ENCODE measurements at places on chromosomes 1 and 21. TPM values are rescaled to one million over a fixed set of nuclear protein-coding genes. Genes with fewer than 3 reads are reported as not detected.

The CR2 gene
- total RNA-seq: not detected

The ACTRT2 gene
- total RNA-seq: not detected

The RRP1B gene
- total RNA-seq: 20.5 TPM

The TNFAIP8L2 gene
- total RNA-seq: 6.1 TPM

The SH2D1B gene
- total RNA-seq: not detected

The KCNAB2 gene
- 7.7 TPM for total RNA-seq

The DNALI1 gene
- 10.7 TPM for total RNA-seq

The MARK1 gene
- total RNA-seq: 10.5 TPM

The RHD gene
- not detected for total RNA-seq

- no peaks in the 10 kb centered on the region for H3K27me3 ChIP-seq
- DNase-seq: no peak
- H3K27ac ChIP-seq: no peak overlapping the region
- no peak overlapping the region for H3K4me3 ChIP-seq
- no peaks in the 10 kb centered on the region for H3K4me1 ChIP-seq
Observed at GRCh38 chr1:97186381-97186780, 464.8 kb downstream of the PTBP2 start.

DNA sequence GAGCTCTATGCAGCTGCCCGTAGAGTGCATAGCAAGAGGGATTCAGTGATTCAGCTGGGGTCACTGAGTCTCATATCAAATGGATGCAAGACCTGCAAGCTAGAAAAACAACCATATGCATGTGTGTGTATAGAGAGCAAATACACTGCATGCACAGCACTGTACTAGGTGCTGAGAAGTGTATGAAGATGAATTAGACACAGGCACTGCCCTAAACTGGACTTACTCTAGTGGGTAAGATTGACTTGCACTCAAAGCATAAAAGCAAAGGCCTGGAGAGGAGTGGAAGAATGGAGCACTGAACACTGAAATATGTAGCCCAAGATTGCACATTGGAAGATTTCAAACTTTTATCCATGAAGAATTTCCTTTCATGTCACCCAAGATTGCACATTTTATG is 5.5 kb upstream of the GBP1 start:
- peak overlapping the region; percentile 5 for H3K4me3 ChIP-seq
- H3K27ac ChIP-seq: peak overlapping the region; percentile 47
- H3K36me3 ChIP-seq: no peaks in the 10 kb centered on the region

DNA sequence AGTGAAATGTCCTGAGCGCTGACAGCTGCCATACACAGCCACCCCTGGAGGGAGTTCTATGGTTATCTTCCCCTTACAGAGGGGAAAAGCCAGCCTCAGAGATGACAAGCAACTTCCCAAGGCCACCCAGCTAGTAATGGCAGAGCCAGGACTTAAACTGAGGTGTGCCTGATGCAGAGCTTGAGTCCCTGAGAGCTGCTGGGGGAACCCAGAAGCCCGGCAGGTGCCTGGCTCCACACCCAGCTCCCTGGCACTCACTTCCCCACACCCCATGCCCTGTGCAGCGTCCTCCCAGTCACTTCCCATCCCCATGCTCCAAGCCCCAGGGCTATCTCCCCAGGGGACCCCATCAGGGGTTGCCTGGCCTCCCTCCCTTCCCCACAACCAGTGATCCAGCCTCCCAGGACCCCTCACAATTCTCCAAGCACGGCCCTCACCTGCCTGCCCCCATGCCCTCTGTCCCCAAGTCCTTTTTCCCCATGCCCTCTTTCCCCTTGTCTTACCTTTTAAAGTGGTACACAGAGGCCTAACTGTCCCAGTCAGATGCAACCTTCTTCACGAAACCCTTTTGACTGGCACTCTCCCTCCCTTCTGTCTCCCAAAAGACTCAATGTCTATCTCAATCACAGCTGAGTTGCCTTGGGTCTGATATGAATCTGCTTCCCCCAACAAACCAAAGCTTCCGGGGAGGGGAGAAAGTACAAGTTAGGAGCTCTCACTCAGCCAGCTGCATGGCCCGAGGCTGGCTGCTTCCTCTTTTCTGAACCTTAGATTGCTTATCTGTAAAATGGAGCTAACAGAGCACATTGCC is 39.8 kb upstream of the LRP8 start:
- no peak overlapping the region for H3K4me3 ChIP-seq
- H3K36me3 ChIP-seq: no peaks in the 10 kb centered on the region
- H3K4me1 ChIP-seq: no peaks in the 10 kb centered on the region
- DNase-seq: no peak

GRCh38 chr1:18482721-18483425 is 2.1 kb downstream of the KLHDC7A start:
- no peak overlapping the region for H3K27ac ChIP-seq
- H3K4me1 ChIP-seq: peaks cover 11% of the 10 kb centered on the region
- no peak for DNase-seq
- no peak overlapping the region for H3K4me3 ChIP-seq
- no peaks in the 10 kb centered on the region for H3K27me3 ChIP-seq
- no peaks in the 10 kb centered on the region for H3K36me3 ChIP-seq

DNA sequence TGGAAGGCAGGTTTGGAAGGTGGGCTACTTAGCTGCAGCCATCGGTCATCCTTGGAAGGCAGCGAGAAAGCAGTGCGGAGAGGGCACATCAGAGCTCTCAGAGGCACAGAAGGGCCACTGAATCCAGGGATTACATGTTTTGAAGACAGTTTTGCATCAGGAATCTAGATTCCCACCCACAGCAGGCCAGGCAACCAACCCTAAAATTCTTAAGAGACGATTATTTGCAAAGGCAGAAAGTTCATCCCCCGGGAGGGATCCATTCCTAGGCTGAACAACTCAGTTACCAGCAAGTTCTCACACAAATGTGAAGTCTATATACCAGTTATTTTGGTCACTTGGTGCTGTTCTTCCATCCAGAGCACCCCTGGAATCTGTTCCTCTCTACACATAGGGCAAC is 457.3 kb upstream of the VAMP3 start:
- no peaks in the 10 kb centered on the region for H3K27me3 ChIP-seq
- no peaks in the 10 kb centered on the region for H3K36me3 ChIP-seq
- H3K4me1 ChIP-seq: no peaks in the 10 kb centered on the region
- H3K4me3 ChIP-seq: no peak overlapping the region

DNA sequence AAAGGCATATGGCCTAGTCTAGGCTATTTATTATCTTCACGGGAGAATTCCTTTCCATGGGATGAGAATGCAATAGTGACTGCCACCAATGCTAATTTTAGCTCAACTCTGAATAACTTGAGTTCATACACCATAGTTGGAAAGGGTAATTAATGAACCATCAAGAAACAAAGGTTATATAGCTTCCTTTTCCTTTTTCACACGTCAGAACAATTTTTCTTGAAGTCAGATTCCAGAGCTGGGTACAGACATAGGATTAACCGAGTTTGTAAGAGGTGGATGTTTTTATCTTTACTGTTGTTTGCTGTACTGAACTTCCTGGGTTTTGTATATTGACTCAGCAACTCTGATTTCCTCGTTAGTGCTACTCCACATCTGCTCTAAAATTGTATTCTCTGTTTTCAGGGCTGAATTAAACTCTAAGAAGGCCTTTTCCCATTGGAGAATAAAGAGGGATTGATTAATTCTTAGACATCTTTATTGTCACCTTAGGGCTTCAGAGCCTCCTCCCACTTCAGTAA is 262.0 kb downstream of the NUF2 start:
- DNase-seq: no peak
- no peaks in the 10 kb centered on the region for H3K36me3 ChIP-seq
- H3K27ac ChIP-seq: no peak overlapping the region
- no peaks in the 10 kb centered on the region for H3K4me1 ChIP-seq

GRCh38 chr1:33322109-33322508 is 1.2 kb upstream of the A3GALT2 start:
- H3K4me1 ChIP-seq: peaks cover 12% of the 10 kb centered on the region
- peak; percentile 53 for DNase-seq
- no peak overlapping the region for H3K4me3 ChIP-seq
- H3K27me3 ChIP-seq: no peaks in the 10 kb centered on the region
- H3K36me3 ChIP-seq: peaks cover 48% of the 10 kb centered on the region

GRCh38 chr1:49435291-49435690 is 588.5 kb downstream of the AGBL4 start:
- H3K4me1 ChIP-seq: no peaks in the 10 kb centered on the region
- no peaks in the 10 kb centered on the region for H3K36me3 ChIP-seq
- no peak for DNase-seq
- no peaks in the 10 kb centered on the region for H3K27me3 ChIP-seq

GRCh38 chr1:115067161-115067859 is 22.0 kb downstream of the TSPAN2 start:
- DNase-seq: peak; percentile 74
- no peaks in the 10 kb centered on the region for H3K27me3 ChIP-seq
- H3K4me1 ChIP-seq: peaks cover 65% of the 10 kb centered on the region
- no peak overlapping the region for H3K4me3 ChIP-seq

- peaks cover 27% of the 10 kb centered on the region for H3K4me1 ChIP-seq
- H3K27me3 ChIP-seq: no peaks in the 10 kb centered on the region
- H3K27ac ChIP-seq: peak overlapping the region; percentile 100
- peak; percentile 99 for DNase-seq
Observed at GRCh38 chr1:26472901-26473845, 933 bp downstream of the HMGN2 start.

- H3K27me3 ChIP-seq: no peaks in the 10 kb centered on the region
- H3K27ac ChIP-seq: no peak overlapping the region
- no peak overlapping the region for H3K4me3 ChIP-seq
- no peaks in the 10 kb centered on the region for H3K4me1 ChIP-seq
Observed at GRCh38 chr1:207006914-207007313, 25.6 kb downstream of the C1orf116 start.

GRCh38 chr1:41639332-41639936 is 155.0 kb upstream of the EDN2 start:
- H3K4me1 ChIP-seq: no peaks in the 10 kb centered on the region
- no peak overlapping the region for H3K27ac ChIP-seq
- no peak overlapping the region for H3K4me3 ChIP-seq
- no peaks in the 10 kb centered on the region for H3K36me3 ChIP-seq

DNA sequence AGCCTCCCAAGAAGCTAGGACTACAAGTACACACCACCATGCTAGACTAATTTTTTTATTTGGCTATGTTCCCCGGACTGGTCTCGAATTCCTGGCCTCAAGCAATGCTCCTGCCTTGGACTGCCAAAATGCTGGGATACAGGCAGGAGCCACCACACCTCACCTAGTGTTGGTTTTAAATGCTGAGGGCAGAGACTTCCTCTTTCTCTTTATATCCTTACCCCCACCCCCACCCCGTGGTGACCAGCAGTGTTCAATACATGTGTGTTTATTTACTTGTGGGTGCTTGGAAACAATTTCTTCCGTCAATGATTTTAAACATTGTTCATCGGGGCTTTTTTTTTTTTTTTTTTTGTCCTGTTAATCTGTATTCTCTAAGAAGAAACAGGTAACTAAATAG is 158.9 kb downstream of the ZBTB18 start:
- H3K36me3 ChIP-seq: no peaks in the 10 kb centered on the region
- no peaks in the 10 kb centered on the region for H3K27me3 ChIP-seq
- H3K4me3 ChIP-seq: no peak overlapping the region
- peaks cover 18% of the 10 kb centered on the region for H3K4me1 ChIP-seq
- H3K27ac ChIP-seq: no peak overlapping the region
- no peak for DNase-seq

DNA sequence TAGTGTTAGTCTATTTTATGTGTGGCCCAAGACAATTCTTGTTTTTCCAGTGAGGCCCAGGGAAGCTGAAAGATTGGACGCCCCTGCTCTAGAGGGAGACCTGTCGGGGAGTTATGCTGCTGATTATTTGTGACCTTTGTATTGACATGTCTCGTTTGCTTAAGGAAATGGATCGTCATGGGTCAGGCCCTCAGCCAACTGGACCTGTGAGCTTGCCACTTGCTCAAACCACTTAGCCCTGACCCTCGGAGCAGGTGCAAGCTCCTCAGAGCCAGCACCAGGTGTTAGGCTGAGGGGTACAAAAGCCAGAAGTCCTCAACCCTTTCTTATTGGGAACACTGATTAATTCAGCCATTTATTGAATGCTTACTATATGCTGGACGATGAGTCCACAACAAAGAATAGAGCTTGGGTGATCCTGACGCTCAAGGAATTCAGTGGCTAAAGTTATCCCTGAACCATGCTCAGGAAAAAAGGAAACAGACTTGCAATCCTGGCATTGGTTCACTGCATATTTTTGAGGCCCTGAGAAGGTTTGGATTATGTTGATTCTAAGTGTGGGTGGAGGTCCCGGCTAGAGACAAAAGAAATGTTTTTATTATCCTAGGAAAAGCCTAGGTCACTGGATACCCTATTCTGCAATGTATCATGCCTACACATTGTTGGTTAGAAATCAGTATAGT is 19.0 kb downstream of the TGFB2 start:
- H3K4me1 ChIP-seq: peaks cover 62% of the 10 kb centered on the region
- peak overlapping the region; percentile 71 for H3K27ac ChIP-seq
- H3K36me3 ChIP-seq: no peaks in the 10 kb centered on the region
- no peak for DNase-seq

GRCh38 chr1:162351246-162351842 is 25.3 kb downstream of the SPATA46 start:
- H3K27me3 ChIP-seq: no peaks in the 10 kb centered on the region
- no peak for DNase-seq
- no peak overlapping the region for H3K4me3 ChIP-seq
- H3K4me1 ChIP-seq: no peaks in the 10 kb centered on the region
- H3K36me3 ChIP-seq: peaks cover 16% of the 10 kb centered on the region

- DNase-seq: peak; percentile 95
- H3K4me3 ChIP-seq: no peak overlapping the region
- H3K4me1 ChIP-seq: peaks cover 76% of the 10 kb centered on the region
- no peaks in the 10 kb centered on the region for H3K27me3 ChIP-seq
- H3K27ac ChIP-seq: peak overlapping the region; percentile 84
Observed at GRCh38 chr1:9242338-9242969, 7.9 kb downstream of the H6PD start.

DNA sequence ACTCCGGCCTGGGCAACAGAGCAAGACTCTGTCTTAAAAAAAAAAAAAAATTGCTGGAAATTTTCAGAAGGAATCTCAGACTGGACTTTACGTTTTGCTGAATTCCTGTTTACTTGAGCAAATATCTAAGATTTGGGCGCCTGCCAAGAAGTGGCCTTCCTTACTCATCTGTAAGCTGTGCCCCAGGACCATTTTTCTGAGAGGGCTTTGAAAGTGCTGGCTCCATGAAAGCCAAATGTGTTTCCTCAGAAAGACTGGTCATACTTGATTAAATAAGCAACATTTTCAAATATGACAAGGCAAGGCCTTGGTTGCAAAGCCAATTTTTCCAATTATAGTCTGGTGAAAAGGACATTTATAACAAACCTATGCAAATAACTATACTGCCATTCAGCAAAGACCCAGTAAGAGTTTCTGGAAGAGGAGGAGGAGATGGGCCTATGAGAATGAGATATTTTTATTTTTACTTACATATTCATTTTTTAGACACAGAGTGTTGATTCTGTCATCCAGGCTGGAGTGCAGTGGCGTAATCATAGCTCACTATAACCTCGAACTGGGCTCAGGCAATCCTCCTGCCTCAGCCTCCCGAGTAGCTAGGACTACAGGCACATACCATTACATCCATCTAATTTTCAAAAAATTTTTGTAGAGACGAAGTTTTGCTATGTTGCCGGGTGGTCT is 56.3 kb upstream of the HTR1D start:
- no peak overlapping the region for H3K27ac ChIP-seq
- peaks cover 42% of the 10 kb centered on the region for H3K27me3 ChIP-seq
- no peak for DNase-seq
- H3K4me3 ChIP-seq: no peak overlapping the region
- H3K4me1 ChIP-seq: no peaks in the 10 kb centered on the region
- H3K36me3 ChIP-seq: no peaks in the 10 kb centered on the region

GRCh38 chr1:61301824-61302657 is 219.7 kb downstream of the NFIA start:
- peak overlapping the region; percentile 19 for H3K27ac ChIP-seq
- H3K36me3 ChIP-seq: no peaks in the 10 kb centered on the region
- no peak for DNase-seq
- peaks cover 23% of the 10 kb centered on the region for H3K4me1 ChIP-seq

- no peaks in the 10 kb centered on the region for H3K4me1 ChIP-seq
- no peaks in the 10 kb centered on the region for H3K27me3 ChIP-seq
- no peak overlapping the region for H3K4me3 ChIP-seq
- DNase-seq: no peak
- no peaks in the 10 kb centered on the region for H3K36me3 ChIP-seq
Observed at GRCh38 chr1:38203441-38203840, 156.8 kb upstream of the POU3F1 start.

Measured in sigmoid colon (tissue), 7 donors.